ENCODE measurements at places on chromosomes 7 and 10.
A peak's percentile ranks its signal among the peaks of the same experiment; 100 is the strongest.

DNA sequence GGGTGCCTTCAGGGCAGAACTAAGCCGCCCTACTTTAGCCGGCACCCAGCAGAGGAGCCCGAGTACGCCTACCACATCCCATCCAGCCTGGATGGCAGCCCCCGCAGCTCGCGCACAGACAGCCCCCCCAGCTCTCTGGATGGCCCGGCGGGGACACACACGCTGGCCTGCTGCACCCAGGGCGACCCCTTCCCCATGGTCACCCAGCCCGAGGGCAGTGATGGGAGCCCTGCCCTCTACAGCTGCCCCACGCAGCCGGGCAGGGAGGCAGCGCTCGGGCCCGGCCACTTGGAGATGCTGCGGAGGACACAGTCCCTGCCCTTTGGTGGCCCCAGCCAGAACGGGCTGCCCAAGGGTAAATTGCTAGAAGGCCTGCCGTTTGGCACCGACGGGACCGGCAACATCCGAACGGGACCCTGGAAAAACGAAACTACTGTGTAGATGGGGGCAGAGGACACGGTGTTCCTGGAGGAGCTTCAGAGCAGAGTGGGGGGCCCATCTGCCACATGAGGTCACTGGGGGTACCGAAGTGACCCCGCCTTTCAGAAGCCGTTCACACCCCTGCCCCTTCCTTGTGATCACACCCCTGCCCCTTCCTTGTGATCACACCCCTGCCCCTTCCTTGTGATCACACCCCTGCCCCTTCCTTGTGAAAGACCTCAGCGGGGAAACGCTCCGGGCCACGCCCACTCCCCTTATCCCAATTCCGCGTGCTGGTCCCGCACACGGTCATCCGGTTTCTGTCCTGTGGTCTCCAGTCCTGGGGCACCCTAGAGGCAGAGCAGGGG lies 30.8 kb upstream of the KNDC1 start:
- no peak for DNase-seq

GRCh38 chr7:132485600-132486273 lies 90.5 kb downstream of the PLXNA4 start:
- DNase-seq, result no peak

DNA sequence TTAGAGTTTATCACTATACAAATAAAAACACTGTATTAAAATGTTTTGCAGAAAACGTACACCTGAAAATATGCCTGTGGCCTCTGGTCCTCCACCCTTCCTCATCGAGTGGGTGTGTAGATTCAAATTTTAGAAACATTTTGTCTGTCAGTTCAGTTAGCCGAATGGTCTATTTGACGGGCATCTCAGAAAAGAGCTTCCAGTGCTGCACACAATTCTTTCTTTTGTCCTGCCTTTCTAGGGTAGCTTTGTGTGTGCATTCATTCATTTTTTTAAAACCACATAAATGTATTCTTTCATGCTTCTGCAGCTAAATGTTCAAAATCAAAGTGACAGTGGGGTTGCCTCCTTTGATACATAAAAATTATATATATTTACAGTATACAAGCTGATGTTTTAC lies 46.8 kb downstream of the GNAI1 start:
- DNase-seq, result no peak

DNA sequence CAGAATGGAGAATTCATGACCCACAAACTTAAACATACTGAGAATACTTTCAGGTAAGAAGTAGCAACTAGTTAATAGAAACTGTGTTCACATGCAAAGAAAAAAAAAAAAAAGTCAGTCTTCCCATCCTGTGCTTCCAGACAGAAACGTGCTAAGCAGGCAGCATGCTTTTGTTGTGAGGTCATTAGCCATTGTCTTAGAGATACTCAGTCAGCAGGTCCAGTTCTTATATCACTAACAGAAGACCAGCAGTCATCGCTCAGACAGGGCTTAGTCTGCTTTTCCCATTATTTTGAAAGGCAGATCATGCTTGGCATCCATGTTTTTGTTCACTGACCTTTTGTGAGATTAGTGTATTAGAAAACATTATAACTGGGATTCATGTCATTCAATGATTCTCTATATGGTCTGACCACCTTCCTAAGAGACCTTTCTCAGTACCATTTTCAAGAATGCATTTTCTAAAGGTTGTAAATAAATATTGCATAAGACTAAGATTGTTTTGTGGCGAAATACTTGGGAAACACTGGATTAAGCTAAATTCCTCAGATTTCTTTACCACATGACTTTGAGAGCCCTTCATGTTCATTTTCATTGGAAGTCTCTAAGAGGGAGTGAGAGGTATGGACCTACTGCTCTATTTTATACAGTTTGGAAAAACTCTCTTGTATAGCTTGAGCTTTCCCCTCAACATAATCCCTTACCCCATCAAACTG lies 45.0 kb upstream of the AGBL3 start:
- DNase-seq, result no peak

- peak; percentile 36 for DNase-seq
These were observed 25.8 kb downstream of the TES start for GRCh38 chr7:116236020-116236630.

- no peak for DNase-seq
These were observed 582.4 kb upstream of the FZD8 start for GRCh38 chr10:36224431-36224985.

DNA sequence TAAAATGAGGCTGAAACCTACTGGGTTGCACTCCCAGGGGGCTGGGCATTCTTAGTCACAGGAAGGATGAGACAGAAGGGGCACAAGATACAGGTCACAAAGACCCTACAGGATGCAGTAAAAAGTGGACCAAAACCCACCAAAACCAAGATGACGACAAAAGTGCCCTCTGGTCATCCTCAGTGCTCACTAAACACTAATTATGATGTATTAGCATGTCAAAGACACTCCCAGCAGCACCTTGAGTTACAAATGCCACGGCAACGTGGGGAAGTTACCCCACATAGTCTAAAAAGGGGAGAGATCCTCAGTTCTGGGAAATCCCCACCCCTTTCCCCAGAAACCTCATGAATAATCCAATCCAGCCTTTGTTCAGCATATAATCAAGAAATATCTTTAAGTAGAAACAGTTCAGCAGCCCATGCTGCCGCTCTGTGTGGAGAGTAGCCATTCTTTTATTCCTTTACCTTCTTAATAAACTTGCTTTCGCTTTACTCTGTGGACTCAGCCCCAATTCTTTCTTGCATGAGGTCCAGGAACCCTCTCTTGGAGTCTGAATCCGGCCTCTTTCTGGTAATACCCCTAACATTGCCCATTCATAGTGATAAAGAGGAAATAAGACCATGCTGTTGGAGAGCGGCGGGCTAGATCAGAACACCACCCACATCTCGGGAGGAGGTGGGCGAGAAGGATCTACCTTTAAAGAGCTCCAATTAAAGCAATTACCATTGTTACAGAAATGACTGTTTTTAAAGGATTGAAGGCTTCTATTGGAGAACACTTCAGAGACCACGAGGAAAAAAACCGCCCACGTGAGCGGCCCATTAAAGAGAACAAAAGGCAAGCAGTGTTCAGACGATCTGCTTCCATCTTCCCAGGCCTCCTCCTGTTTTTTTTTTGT lies 170.9 kb downstream of the USP6NL start:
- peak; percentile 24 for DNase-seq

DNA sequence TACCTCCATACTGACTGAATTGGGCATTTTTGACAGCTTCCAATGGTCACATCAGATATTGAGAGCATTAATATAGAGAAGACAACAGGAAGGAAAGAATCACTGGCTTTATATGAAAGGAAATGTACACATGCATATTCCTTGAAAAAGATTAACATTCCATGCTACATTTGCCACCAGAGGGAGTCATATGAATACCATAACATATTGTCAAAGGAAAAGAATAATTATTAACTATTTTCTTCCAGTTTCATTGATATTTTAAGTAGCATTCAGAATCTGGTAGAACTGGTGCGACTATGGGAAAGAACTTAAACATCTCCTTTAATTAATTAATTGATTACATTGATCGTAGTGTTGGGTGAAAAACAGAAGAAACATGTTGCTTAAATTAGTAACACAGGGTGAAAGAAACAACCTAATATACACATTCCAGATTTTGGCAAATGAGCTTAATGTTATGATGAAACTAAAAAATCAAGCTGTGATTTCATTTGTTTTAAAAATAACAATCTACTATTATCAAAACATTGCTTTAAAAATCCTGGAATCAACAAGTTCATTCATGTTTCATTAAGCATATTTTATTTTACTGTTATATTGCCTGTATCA lies 71.5 kb downstream of the GPR85 start:
- DNase-seq, result no peak

GRCh38 chr7:37285706-37286453 lies 162.8 kb downstream of the ELMO1 start:
- no peak for DNase-seq

GRCh38 chr7:98300595-98301372 lies 19.3 kb downstream of the BRI3 start:
- no peak for DNase-seq

- DNase-seq, result no peak
These were observed 10.2 kb upstream of the SLC25A28 start for GRCh38 chr10:99630433-99630832.

DNA sequence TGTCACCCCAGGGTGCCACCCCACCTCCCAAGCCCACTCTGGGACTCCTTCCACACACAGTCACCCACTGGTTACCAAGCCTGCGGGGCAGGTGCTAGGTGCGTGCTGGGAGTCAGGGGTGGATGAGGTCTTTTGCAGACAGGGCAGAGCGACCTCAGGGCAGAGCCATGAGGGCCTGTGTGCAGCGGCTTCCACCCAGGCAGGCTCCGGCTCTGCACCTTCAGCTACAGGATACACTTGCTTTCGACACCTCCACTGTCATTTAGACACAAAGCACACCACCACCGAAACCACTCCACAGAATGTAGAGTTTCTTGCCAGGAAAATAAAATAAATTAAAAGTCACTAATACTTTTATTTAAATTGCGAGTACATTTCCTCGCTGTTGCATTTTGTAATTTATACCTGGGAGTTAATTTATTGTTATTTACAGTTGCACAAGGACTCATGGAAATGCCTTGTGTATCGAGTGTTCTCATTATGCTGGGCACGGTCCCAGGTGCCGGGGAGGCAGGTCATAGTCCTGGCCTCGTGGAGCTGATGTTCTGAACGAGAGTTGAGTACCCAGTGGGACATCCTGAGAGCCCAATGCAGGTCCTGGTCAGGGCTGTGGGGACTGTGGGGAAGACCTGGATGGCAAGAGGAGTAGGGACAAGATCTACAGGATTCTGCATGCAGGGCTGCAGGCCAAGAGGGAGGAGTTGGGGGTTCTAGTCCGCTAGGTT lies 127.8 kb downstream of the CUX1 start:
- DNase-seq, result no peak

DNA sequence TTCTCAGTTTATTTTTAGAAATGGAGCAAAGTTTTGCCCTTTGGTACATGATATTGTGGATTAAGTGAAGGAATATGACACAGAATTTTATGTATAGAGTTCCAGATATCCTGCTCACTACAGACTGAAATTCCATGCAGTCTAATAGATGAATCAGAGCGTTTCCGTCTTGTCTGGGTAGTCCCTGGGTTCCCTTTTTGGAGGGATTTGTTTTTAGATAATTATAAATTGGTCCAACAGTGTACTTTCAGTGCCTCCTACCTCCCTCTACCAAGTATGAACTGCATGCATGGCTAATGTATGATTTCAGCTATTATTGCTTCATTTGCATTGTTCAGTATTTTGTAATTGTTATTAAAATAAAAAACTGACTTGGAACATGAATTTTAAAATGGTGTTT lies 74.4 kb downstream of the SEPTIN7 start:
- no peak for DNase-seq

DNA sequence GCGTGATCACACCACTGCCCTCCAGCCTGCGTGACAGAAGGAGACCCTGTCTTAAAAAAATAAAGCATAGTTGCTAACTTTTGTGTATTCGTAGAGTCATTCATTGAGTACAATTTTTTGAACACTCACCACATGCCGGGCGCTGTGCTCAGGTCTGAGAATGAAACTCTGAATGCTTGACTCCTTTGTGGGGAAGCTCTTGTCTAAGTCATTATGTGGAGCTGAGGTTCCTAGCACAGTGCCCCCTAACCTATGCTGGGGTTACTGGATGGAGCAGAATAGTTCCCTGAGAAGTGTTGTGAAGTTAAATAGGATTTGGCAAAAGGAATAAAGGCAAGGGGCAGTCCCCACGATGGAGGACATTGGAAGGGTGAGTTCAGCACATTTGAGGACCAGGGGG lies 123.3 kb downstream of the CELF2 start:
- no peak for DNase-seq

DNA sequence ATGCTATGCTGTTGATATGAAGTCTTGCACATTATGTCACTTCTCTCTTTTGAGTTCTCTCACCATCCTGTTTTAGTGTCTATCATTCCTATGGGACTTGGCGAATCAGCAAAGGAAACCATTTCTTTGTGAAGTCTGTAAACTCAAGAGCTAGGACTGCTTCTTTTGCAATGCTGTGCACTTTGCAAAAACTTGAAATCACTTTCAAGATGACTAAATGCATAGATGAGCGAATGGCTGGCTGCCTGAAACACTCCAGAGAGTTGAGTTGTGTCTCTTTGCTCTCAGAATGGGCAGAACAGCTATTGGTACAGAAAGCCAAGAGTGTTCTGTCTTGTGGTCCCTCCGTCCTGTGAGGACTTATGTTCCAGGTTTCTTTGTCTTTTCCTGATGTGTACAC lies 18.3 kb upstream of the ELMO1 start:
- no peak for DNase-seq

- no peak for DNase-seq
These were observed 64.6 kb downstream of the FAM185A start for GRCh38 chr7:102813191-102814024.

DNA sequence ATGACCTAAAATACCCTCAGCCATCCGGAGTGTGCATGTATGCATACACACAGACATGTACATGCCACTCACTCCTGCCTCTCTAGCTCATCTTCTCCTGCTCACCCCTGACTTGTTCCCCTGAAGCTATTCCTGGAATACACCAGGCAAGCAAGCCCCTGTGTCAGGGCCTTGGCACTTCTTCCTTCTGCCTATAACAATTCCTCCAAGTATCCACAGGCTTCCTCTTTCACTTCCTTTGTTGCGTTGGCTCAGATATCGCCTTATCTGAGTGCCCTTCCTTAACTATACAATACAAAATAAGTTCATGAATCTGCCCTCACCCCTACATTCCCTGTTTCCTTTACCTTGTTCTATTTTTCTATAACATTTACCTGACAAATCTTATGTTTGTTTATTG lies 88.8 kb downstream of the NOD1 start:
- no peak for DNase-seq

GRCh38 chr7:27410812-27411544 lies 168.4 kb downstream of the EVX1 start:
- DNase-seq, result no peak

GRCh38 chr7:98254951-98255610 lies 3.0 kb upstream of the TECPR1 start:
- DNase-seq, result no peak

DNA sequence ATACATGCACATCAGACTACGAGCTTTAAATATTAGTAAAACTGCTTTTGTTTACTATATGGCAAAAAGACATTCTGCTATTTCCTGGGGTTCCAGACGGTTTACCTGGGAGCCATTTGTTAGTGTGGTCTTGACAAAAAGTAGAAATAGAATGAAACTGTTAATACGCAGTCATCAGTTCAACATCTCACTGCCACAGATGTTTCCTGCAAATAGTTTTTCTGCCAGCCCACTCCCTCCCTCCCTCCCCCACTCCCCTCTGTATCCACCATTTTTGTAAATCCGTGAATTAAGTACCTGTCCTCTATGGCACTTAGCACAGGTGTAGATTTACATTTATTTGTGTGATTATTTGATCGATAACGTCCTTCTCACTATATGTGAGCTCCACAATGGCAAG lies 74.6 kb upstream of the TPK1 start:
- no peak for DNase-seq

- no peak for DNase-seq
These were observed 65.2 kb downstream of the KLHDC10 start for GRCh38 chr7:130135208-130136205.

GRCh38 chr10:32317795-32318357 lies 29.1 kb downstream of the EPC1 start:
- no peak for DNase-seq

All from stimulated activated CD4-positive, alpha-beta T cell treated with anti-CD3 and anti-CD28 coated beads, Interleukin-2, amount 100 ng/mL, for 4 hours (primary cell).